ENCODE measurements at places on chromosomes 1 and 21.

DNA sequence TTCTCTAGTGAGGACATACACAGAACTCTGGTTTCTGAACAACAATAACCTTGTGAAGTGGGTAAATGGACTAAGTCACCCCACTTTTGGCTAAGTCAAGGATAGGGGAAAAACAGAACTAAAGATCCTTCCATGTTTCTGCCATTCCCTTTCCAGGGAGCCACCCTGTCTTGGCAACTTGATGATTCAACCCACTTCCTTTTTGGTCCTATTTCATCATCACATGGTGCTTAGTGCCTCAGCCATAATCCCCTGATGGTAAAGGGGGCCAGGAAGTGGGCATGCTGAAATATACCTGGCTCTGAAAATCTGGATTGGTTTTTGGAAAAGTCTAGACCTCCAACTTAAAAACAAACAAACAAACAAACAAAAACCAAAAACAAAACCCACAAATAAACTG lies 206.4 kb upstream of the FOXD3 start:
- DNase-seq: no peak

- DNase-seq: no peak
Observed at GRCh38 chr1:81554108-81554507, 246.6 kb upstream of the ADGRL2 start.

GRCh38 chr1:228066891-228067654 lies 15.4 kb upstream of the ARF1 start:
- no peak for DNase-seq

DNA sequence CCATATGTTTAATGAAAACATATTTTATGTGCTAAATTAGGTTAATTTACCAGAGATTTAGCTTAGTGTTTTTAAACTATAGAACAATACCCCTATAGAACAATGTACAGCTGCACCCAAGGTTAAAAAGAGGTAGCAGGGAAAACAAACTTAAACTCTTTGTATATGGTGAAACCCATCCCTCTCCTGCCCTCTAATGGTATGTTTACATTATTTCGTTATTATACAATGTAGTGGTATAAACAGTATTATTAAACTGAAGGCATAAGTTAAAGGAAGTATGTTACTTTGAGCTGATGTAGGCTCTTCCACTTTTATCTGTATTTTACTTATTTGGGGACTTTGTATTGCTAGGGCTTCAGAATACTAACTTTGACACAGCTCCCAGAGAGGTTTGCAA lies 16.7 kb upstream of the ZYG11A start:
- no peak for DNase-seq

DNA sequence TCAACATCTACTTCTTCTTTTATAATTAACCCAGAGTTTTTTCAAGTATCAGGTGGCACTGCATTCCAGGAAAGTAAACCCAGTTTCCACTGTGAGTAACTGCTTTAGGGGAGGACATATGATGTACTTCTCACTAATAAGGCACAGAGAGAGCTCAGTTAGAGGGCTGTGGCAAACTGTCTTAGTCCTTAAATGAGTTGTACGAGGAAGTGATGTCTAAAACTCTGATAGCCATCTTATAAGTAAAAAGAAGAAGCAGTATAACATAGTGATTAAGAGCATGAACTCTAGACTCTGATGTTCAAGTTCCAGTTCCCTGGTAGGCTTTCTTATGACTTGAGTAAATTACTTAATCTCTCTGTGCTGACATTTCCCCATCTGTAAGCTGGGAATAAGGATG lies 58.7 kb upstream of the PTGS2 start:
- no peak for DNase-seq

- no peak for DNase-seq
Observed at GRCh38 chr1:165942062-165942461, 114.6 kb downstream of the UCK2 start.

DNA sequence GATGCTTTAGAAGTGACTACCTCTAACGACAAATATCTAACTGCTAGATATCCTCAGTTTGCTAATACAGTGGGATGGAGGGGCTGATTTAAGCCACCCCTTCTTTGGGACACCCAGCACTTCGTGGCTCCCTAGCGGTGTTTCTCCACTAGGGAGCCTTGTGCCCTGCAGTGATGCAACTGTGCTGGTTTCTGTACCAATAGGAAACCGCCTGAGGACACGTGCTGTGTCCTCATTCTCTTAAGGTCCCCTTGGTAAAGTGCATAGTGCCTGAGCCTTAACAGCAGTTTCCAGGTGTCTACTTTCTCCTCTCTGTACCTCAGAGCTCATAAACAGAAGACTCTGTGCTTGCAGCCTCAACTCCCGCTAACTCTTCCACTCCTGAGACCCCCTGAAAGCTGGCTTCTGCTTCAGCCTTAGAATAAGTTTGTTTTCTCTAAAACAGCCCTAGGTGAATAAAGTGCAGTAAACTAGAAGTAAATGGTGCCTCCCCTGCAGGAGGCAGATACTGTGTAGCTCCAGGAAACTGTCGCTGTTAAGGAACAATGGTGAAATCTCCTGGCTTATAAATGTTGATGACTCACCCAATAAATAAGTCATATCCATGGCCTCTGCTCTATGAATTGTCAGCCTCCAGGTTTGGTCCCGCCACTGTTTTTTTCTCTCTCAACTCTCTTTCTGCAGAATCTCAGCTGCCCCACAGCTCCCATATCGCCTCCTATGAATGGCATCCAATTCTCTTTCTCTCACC lies 130.4 kb downstream of the AK5 start:
- DNase-seq: no peak

DNA sequence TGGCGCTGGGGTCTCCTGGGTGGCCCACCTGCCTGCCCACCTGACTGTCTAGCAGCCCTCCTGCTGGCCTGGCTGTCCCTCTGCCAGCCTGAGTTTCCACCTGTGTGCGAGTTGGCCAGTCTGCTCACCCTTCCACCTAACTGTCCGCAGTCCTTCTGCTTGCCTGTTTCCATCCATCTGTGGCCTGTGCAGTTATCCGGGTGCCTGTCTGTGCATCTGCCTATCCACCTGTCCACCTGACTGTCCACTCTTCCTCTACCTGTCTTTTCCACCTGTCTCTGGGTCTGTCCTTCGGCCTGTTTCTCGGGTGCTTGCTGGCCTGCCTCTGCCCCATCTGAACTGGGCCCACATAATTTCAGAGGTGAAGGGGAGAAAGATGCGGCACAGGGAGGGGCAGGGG lies 1.9 kb downstream of the KCNQ4 start:
- DNase-seq: no peak

DNA sequence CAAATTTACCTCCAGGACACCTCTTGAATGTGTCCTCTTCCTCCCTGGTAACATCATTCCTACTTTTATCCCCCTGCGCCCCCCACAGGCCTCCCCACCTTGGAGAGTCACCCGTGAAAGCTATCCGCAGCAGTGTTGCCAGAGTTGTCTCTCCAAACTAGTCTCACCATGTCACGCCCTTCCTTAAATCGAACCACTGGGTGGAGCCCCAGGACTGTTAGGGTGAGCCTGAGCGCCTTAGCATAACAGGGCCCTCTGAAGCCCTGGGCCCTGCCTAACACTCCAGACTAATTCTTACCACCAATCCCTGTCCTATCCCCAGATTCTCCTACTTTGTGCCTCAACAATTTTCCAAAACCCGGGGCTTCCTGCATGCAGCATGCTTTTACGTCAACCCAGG lies 35.0 kb downstream of the HSD3B2 start:
- no peak for DNase-seq

DNA sequence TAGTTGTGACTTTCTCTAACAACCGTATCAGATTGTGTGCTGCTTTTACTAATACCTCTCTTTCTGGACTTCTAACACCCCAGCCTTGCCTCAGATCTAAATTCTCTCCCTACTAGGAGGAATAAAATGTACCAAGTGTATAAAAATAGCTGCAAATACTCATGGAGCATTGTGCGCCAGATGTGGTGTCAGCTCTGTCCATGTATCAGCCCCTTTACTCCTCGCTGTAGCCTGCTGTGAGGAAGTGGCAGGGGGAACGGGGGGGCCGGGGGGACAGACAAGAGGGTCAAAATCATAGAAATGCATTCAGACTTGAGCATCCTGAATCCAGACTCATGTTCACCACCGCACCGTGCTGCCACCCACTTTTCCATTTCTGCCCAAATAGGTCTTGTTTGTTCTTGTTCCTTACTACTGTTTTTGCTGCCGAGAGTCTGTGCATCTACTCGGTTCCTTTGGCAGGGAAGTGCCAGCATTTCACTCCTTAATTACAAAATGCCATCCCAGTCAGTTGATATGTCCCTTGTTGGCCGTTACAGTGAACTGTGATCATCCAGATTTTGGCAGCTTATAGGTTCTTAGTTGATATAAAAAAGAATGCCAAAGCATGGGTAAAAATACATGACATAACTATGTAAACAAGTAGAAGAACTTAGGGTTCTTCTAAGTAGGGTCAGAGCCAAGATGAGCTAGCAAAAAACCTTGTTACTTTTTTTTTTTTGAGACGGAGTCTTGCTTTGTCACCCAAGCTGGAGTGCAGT lies 76.4 kb downstream of the UBE4B start:
- no peak for DNase-seq
